GF-D8 (cell line): ENCODE measurements at places on chromosomes 12 and 14.

DNA sequence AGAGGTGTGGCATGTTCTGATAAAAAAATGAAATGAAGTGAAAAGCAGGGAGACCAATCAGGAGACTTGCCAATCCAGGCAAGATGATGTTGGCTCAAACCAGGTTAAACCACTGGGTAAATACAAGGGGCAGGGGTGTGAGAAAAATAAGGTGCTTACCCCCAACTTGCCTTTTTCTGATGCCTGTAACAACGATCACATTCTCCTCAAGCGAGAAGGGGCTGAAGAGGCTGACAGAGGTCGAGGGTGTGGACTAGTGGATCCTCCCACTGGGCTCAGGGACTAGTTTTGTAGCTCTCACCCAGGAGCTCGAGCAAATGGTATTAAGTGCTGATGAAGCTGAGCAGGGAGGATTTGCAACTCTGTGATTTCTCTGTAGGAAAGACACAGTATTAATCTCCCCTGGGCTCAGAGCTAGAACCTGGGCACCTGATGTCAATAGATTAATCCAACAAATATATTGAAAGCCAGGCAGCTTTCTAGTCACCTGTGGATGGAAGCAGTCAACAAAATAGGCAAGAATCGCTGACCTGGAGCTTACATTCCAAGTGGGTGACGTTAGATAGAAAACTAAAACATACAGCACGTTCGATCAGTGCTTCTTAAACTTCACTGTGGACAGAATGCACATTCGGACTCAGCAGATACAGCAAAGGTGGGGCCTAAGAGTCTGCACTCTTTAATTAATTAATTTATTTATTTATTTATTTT is 15.2 kb upstream of the EAPP start:
- no peak for DNase-seq

DNA sequence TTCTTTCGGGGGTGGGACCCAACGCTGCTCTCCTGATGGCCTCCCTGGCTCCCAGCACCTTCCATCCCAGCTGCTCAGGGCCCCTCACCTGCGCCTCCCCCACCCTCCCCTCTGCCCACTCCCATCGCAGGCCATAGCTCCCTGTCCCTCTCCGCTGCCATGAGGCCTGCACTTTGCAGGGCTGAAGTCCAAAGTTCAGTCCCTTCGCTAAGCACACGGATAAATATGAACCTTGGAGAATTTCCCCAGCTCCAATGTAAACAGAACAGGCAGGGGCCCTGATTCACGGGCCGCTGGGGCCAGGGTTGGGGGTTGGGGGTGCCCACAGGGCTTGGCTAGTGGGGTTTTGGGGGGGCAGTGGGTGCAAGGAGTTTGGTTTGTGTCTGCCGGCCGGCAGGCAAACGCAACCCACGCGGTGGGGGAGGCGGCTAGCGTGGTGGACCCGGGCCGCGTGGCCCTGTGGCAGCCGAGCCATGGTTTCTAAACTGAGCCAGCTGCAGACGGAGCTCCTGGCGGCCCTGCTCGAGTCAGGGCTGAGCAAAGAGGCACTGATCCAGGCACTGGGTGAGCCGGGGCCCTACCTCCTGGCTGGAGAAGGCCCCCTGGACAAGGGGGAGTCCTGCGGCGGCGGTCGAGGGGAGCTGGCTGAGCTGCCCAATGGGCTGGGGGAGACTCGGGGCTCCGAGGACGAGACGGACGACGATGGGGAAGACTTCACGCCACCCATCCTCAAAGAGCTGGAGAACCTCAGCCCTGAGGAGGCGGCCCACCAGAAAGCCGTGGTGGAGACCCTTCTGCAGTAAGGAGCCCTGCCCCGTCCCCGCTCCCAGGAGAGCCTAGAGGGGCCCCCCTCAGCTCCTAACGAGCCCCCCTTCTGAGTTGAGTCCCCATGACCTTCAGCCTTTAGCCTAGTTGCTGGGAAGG is at the start of gene HNF1A:
Gene HNF1A, plus strand, starts transcription at position 248 of the 924 bp plus-strand sequence. Its CDS starts 226 bp downstream, at position 474.
- no peak for DNase-seq

DNA sequence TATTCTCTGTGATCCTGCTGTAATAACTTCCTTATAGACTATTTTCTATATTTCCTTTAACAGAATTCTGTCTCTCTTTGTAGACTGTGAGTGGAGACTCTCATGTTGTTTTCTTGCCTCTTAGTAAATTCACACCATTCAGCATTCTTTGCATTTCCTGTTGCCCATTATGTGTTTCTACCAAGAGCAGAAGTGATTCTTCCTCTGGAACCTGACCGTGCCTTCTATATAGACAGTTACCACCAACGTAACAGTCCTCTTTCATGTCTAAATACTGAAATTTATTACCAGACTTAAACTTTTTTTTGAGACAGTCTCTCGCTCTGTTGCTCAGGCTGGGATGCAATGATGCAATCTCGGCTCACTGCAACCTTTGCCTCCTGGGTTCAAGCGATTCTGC is 31.1 kb downstream of the METAP2 start:
- DNase-seq: no peak

- no peak for DNase-seq
Measured at GRCh38 chr12:65894624-65895390, 70.5 kb downstream of the HMGA2 start.

GRCh38 chr12:106327309-106327869 is 24.9 kb downstream of the TCP11L2 start:
- DNase-seq: no peak

DNA sequence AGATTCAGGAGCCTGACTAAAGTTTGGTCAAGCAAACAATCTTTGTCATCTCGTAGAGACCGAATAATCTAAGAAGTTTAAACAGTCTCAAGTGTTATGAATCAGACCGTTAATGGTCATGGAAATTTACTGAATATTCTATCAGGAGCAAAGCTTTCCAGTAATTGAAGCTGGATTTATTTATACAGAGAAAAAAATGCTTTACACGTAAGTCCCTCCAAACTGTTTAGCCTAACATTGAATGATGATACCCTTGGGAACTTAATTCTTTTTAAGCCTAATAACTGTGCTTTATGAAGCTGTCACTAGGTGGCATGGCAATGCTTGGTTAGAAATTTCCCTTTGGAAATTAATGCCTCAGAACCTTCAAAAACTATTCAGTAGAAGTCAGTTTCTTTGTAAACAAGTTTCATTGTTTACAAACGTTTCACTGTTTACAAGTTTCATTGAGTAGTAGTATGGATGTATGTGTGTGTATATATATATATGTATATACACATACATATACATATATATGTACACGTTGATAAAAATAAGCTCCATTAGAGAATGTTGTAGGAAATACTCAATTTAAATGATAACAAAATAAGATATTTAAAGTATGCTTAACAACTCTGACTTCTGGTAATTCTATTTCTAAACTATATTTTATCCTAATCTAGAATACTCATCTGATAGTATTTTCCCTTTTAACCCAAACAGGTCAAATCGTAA is 32.1 kb downstream of the DEPDC4 start:
- DNase-seq: no peak

DNA sequence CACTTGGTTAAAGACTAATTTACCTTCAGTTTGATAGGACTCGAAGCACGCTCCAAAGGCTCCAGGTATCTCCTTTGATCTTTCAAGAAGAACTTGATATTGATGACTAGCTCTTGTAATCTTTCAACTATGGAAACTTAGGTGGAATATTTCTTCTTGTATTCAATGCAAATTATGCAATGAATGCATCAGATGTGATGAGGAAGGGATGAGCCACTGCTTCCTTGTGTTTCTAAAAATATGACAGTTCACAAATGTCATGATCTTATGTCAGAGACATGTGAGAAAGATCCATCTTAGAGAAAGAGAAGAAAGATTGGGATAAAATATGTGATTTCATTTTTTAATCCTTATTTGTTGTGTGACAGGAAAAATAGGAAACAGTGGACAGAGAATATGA is 9.9 kb downstream of the RNASE9 start:
- DNase-seq: no peak

- no peak for DNase-seq
Measured at GRCh38 chr14:24465368-24465767, 22.8 kb upstream of the SDR39U1 start.
